Panc1 (cell line): ENCODE measurements at places on chromosomes 6 and 20. TPM values are rescaled to one million over a fixed set of nuclear protein-coding genes. Genes with fewer than 3 reads are reported as not detected.

The ANKRD60 gene
- total RNA-seq: not detected

The COL9A3 gene
- total RNA-seq: 46.6 TPM

The BPI gene
- not detected for total RNA-seq

The LCA5 gene
- 7.0 TPM for total RNA-seq

The HRH3 gene
- 0.10 TPM for total RNA-seq

The XRN2 gene
- 77.7 TPM for total RNA-seq

The TUBE1 gene
- total RNA-seq: 22.3 TPM

The ABHD16B gene
- not detected for total RNA-seq

The CAGE1 gene
- not detected for total RNA-seq

The HNF4A gene
- total RNA-seq: 0.28 TPM

The OR2H1 gene
- total RNA-seq: not detected

The PLEKHG1 gene
- total RNA-seq: 4.0 TPM

The WFDC10A gene
- total RNA-seq: not detected

The GSTA5 gene
- not detected for total RNA-seq

The LSM14B gene
- 52.2 TPM for total RNA-seq

The CPNE5 gene
- total RNA-seq: 0.44 TPM
